ENCODE measurements at places on chromosomes 2 and 18. TPM values are rescaled to one million over a fixed set of nuclear protein-coding genes. Genes with fewer than 3 reads are reported as not detected.

L3MBTL4 gene
- 6.4 TPM for polyA plus RNA-seq

DNA sequence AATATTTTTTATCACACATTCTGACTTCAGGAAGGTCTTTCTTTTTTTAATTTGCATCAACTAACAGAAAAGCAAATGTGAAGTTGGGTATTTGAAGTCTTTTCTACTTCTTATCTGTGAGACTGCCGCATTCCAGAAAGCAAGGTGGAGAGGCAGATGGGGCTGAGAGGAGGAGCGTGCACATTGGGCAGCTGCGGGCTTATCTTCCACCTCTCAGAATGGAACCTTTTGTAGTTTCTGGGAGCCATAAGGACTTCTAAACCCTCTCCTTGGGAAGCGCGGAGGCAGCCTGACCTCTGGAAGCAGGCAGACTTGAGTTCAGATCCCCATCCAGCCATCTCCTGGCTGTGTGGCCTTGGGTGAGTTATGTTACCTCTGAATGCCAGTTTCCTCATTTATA, 3.9 kb downstream of the MAPRE3 start:
- no peak for DNase-seq

NCKAP5 gene
- polyA plus RNA-seq = 10.1 TPM

DNA sequence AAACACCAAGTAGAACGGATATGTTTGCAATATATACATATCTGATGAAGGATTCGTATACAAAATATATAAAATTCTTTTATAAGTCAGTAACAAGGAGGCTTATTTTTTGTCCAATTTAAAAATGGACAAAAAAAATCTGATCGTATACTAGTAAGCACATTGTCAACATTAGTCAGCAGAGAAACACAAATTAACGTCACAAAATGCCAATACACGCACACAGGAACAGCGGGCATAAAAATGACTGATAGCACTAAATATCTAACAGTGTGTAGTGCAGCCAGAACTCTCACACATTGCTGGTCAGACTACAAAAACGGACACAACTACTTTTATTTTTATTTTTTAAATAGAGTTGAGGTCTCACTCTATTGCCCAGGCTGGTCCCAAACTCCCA, 69.5 kb downstream of the LAMA1 start:
- no peak for DNase-seq

DNA sequence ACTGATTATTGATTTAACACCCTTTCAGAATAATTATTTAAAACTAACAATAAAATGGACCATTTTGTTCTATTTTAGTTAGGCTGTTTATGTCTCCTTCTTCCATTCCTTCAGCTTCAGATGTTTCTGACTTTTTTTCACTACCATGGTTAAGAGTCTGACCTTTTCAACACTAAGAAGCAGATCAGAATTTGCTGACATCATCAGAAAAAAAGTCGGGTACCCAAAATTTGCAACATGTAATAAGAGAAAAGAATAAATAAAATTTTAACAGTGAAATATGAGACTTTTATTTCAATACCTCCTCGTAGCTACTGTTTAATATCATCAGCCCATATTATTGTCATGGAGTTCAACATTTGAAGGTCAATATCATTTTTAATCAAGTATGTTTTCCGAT, 1158.3 kb downstream of the RPIA start:
- no peak for DNase-seq

CCDC68 gene
- 11.9 TPM for polyA plus RNA-seq

- DNase-seq = no peak
Observed at GRCh38 chr2:162748566-162749215, 89.9 kb downstream of the KCNH7 start.

SIX2 gene
- polyA plus RNA-seq = 22.6 TPM

SP3 gene
- polyA plus RNA-seq = 129 TPM

DNA sequence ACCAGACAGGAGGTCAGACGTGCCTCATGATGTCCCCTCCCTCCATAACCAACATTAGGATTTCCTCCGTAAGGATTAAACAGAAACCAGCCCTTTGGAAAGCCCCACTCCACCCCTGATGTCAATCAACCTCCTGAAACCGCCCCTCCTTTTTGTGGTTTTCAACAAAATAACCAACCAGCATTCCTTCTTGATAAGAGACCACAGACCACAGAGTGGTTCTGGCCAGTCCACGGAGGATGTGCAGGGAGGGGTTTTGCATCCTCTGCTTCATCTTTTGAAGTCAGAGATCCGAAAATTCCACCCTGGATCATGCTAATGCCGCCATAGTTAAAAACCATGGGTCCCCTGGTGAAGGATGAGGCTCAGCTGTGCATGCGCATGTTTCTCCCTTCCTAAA, 180.0 kb upstream of the CCDC150 start:
- no peak for DNase-seq

DNA sequence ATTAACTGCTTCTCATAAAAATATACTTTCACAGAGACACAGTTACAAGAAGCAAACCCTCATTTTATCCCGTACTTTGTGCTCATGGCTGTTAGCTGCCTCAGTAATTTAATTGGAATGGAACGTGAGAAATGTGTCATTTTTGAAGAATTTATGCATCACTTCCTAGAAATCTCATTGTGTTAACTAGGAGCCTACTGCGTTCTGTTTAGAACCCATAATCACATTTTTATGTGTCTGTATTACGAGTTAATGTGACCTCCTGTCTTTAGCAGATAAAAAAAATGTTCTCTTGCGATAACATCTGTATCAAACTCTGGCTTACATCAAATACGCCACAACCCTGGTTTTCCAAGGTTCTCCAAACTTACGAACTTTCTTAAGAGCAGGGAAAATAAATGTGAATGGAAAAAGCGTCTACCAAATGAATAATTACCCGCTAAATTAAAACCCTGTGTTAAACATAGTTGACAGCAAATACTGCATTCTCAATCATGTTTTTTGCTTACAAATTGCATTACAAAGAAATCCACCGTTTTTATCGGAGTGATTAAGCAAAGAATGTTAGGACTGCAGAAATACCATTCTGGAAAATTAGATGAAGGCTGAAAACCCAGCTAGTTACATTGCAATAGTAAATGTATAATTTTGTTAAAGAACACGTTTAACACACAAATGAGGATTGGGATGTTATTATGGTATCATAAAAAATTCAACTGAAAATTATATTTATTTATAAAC, 12.1 kb upstream of the GBX2 start:
- no peak for DNase-seq

GRCh38 chr2:80464275-80464674, 159.7 kb upstream of the LRRTM1 start:
- no peak for DNase-seq

RGPD8 gene
- polyA plus RNA-seq = 4.7 TPM

TFCP2L1 gene
- 68.0 TPM for polyA plus RNA-seq

GRCh38 chr2:1683297-1683696, 61.0 kb downstream of the PXDN start:
- DNase-seq = no peak

Measured in left kidney (tissue), 8 donors.